ENCODE measurements at places on chromosomes 2 and 18. TPM values are rescaled to one million over a fixed set of nuclear protein-coding genes. Genes with fewer than 3 reads are reported as not detected.
A peak's percentile ranks its signal among the peaks of the same experiment; 100 is the strongest.

The BCL2 gene
- total RNA-seq = 8.6 TPM

The FHOD3 gene
- 4.4 TPM for total RNA-seq

The WNT10A gene
- total RNA-seq = 0.77 TPM

The DAPL1 gene
- not detected for total RNA-seq

The SERPINB2 gene
- 1.3 TPM for total RNA-seq

The DLX2 gene
- not detected for total RNA-seq

DNA sequence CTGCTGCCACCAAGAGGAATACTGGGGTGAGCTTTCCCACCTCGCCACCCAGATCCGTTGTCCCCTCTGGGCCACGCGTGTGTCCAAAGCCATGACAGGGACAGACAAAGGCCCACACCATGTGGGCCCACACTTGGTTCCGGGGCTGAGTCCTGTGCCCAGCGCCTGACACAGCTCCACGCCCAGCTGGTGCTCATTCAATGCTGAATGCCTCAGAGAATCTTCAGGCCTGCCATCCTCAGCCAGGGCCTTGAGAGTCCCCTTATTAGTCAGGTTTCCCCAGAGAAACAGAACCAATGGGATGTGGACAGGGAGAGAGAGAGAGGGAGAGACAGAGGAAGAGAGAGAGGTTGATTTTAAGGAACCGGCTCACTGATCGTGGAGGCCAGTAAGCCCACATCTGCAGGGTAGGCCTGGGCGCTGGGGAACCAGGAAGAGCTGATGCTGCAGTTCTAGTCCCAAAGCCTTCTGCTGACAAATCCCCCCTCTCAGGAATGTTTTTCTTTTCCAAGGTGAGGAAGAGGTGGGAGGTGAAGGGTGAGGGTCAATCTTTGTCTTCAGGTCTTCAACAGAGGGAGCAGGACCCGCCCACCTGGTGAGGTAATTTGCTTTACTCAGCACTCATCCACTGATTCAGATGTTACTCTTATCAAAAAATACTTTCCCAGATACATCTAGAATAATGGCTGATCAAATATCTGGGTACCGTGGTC lies 10.2 kb upstream of the SPATA3 start:
- peaks cover 10% of the 10 kb centered on the region for H3K27me3 ChIP-seq
- no peak overlapping the region for H3K4me3 ChIP-seq
- no peaks in the 10 kb centered on the region for H3K36me3 ChIP-seq
- H3K27ac ChIP-seq = no peak overlapping the region
- H3K4me1 ChIP-seq = no peaks in the 10 kb centered on the region

DNA sequence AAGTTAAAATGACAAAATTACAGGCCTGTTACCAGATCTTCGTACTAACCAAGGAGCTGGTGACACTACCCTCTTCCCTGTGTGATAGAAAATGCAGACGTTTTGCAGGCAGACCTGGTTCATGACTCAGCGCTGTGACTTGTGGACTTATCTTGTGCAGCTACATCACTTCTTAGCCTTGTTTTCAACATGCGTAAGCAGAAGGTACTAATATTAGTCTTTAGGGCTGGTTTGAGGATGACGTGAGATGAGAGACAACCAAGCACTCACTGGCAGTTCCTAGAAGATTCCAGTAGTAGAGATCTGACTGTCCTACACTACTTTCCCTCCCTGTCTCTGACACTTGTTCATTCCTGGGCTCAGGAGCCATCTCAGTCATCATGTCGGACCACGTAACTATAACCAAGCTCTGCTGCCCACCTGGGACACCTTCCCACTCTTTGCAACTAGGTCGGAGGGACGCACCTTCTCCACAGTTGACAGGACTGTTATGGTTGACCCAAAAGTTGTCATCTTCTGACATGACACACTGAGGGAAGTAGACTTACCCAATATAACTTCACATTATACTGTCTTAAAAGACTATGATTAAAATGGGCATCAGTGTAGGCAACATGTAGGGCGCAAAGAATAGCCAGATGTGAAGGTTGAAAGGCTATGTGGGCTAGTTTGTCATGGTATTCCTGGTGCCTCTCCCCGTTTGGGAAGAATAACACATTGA lies 64.8 kb downstream of the TNFRSF11A start:
- no peak overlapping the region for H3K4me3 ChIP-seq
- H3K27me3 ChIP-seq = no peaks in the 10 kb centered on the region
- H3K36me3 ChIP-seq = no peaks in the 10 kb centered on the region
- H3K27ac ChIP-seq = no peak overlapping the region

- H3K36me3 ChIP-seq = no peaks in the 10 kb centered on the region
- no peaks in the 10 kb centered on the region for H3K4me1 ChIP-seq
- no peak overlapping the region for H3K27ac ChIP-seq
- no peaks in the 10 kb centered on the region for H3K27me3 ChIP-seq
Observed at GRCh38 chr2:204795156-204795555, 249.9 kb downstream of the PARD3B start.

GRCh38 chr2:162155093-162155492 lies 3.0 kb upstream of the GCG start:
- H3K27ac ChIP-seq = no peak overlapping the region
- H3K4me3 ChIP-seq = no peak overlapping the region
- H3K4me1 ChIP-seq = no peaks in the 10 kb centered on the region
- no peaks in the 10 kb centered on the region for H3K27me3 ChIP-seq
- H3K36me3 ChIP-seq = no peaks in the 10 kb centered on the region
- DNase-seq = no peak

DNA sequence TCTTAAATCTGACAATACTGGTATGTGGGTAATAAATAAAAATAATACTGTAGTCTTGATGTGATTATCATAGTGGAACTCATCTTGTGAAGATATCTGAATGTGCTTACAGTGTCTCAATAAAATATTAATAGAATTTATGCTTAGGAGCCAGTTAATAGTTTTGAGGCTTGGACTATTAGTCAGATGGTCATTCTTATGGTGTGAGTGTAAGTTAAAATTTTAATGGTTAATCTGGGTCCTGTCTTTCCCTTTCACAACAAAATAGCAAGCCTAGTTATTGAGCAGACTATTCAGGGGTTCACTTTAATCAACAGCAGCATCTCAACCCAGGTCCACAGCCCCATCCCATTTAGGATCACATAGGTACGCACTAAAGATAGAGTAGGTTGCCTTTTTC lies 138.9 kb downstream of the HAUS1 start:
- H3K27ac ChIP-seq = no peak overlapping the region
- DNase-seq = no peak
- H3K4me1 ChIP-seq = no peaks in the 10 kb centered on the region

GRCh38 chr2:122481717-122482116 lies 726.3 kb downstream of the TSN start:
- no peaks in the 10 kb centered on the region for H3K36me3 ChIP-seq
- peak; percentile 10 for DNase-seq
- no peaks in the 10 kb centered on the region for H3K27me3 ChIP-seq
- H3K4me1 ChIP-seq = no peaks in the 10 kb centered on the region
- no peak overlapping the region for H3K4me3 ChIP-seq
- no peak overlapping the region for H3K27ac ChIP-seq

DNA sequence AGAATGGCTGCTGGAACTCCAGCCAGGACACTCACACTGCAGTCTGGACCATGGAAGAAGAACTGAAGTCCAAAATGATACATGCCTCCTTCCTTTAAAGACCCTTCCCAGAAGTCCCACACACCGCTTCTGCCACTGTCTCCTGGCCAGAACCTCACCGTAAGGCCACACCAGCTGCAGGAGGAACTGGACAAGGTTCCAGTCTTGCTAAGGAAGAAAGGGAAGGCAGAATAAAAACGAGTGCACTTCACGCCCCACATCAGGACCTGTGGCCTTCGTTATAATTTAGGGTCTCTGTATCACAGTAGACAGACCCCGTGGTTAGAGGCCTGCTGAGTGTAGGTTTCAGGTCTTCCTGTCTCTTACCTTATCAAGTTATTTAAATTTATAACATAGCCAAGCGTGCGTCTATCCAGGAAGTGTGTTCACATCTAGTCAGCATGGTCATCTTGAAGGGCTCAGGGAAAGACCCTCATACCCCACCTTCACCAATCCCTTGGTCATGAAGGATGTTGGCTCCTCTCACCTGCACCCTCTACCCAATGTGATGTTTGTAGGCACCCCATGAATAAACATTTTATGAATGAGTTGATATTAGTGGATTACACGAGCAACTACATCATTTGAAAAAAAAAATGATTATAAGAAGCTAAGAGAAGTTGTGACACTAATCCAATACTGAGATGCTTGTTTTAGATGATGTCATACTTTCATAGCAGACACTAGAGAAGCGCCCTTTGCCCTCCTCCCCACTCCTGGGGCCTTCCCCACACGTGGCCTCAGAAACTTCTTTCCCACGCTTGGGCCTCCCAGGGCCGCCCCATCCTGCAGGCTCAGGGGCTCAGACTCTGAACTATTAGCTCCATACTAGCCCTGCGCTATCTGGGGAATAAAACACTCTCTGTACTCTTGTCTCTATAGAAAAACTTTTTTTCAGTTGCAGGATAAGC lies 157.6 kb downstream of the FAM210A start:
- H3K4me1 ChIP-seq = peaks cover 10% of the 10 kb centered on the region
- H3K27me3 ChIP-seq = no peaks in the 10 kb centered on the region
- no peak for DNase-seq

DNA sequence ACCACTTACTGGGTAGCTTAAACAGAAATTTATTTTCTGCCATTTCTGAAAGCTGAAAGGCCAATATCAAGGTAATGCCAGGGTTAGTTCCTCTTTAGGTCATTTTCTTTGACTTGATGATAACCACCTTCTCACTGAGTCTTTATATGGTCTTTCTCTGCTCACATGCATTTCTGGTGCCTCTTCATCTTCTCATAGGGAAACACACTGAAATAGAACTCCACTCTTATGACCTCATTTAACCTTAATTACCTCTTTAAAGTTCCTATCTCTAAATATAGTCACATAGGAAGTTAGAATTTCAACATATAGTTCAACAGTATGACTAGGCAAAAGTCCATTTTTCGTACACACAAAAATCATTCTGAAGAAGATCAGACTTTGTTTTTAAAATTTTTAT lies 616.8 kb upstream of the VRK2 start:
- no peak overlapping the region for H3K27ac ChIP-seq
- DNase-seq = no peak
- H3K4me3 ChIP-seq = no peak overlapping the region
- H3K36me3 ChIP-seq = no peaks in the 10 kb centered on the region
- H3K27me3 ChIP-seq = no peaks in the 10 kb centered on the region
- no peaks in the 10 kb centered on the region for H3K4me1 ChIP-seq

GRCh38 chr18:23970161-23971096 lies 44.1 kb upstream of the TTC39C start:
- H3K4me3 ChIP-seq = no peak overlapping the region
- H3K36me3 ChIP-seq = no peaks in the 10 kb centered on the region
- no peak for DNase-seq
- H3K27me3 ChIP-seq = no peaks in the 10 kb centered on the region
- H3K4me1 ChIP-seq = no peaks in the 10 kb centered on the region
- H3K27ac ChIP-seq = no peak overlapping the region

- H3K4me1 ChIP-seq = no peaks in the 10 kb centered on the region
- no peak for DNase-seq
- no peaks in the 10 kb centered on the region for H3K27me3 ChIP-seq
Observed at GRCh38 chr2:113937501-113937900, 47.6 kb downstream of the ACTR3 start.

GRCh38 chr2:236887953-236888793 lies 197.5 kb upstream of the COPS8 start:
- peak overlapping the region; percentile 28 for H3K27ac ChIP-seq
- no peak overlapping the region for H3K4me3 ChIP-seq
- peaks cover 3% of the 10 kb centered on the region for H3K4me1 ChIP-seq
- H3K36me3 ChIP-seq = no peaks in the 10 kb centered on the region
- no peaks in the 10 kb centered on the region for H3K27me3 ChIP-seq

GRCh38 chr2:75491129-75491753 lies 69.5 kb downstream of the EVA1A start:
- no peak overlapping the region for H3K27ac ChIP-seq
- peaks cover 4% of the 10 kb centered on the region for H3K36me3 ChIP-seq
- no peaks in the 10 kb centered on the region for H3K27me3 ChIP-seq
- DNase-seq = no peak
- H3K4me1 ChIP-seq = no peaks in the 10 kb centered on the region

DNA sequence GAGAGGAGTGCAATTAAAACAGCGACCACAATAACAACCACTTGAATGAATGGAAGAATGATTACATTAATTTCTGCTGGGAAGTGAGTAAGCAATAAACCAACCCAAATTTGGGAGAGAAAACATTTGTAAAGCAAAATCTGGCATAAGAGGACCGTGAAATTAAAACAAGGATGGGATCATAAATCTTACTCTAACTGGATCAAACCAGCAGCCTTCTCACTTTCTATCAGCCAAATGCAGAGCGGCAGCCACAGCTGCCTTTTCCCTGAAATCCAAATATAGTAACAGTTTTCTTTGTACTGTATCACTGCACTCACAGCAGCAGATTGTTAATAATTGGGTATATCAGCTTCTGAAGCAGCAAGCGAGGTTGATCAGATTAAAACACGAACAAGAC lies 245.2 kb upstream of the REG3G start:
- H3K27ac ChIP-seq = no peak overlapping the region
- H3K4me3 ChIP-seq = no peak overlapping the region
- H3K4me1 ChIP-seq = no peaks in the 10 kb centered on the region
- no peak for DNase-seq
- no peaks in the 10 kb centered on the region for H3K27me3 ChIP-seq

- no peaks in the 10 kb centered on the region for H3K27me3 ChIP-seq
- peak overlapping the region; percentile 74 for H3K27ac ChIP-seq
- peaks cover 13% of the 10 kb centered on the region for H3K36me3 ChIP-seq
- H3K4me3 ChIP-seq = peak overlapping the region; percentile 27
Observed at GRCh38 chr2:127527001-127527804, 914 bp upstream of the IWS1 start.

DNA sequence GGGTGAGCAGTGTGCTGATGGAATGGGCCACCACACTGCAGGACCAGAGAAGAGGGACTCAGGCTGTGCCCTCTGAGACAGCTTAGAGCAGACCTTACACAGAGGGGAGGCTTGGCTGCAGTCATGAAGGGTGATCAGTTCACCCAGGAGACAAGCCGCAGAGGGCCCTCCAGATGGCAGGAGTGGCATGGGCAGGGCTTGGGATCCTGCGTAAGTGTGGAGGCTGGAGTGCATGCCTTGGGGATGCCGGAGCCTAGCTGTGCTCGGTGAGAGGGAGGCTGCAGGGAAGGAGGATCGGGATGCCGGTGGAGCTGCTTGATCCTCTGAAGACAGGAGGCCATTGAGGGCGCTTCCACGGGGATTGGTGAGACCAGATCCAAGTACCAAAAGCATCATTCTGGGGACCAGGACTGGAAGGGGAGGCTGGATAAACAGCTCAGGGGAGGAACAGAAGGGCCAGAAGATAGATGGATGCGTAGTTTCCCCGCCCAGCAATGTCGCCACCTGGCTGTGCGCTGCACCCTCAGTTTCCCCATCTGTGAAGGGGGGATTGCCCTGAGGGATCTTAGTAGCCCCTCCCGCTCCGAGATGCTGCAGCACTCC lies 163.4 kb downstream of the INHBB start:
- no peaks in the 10 kb centered on the region for H3K4me1 ChIP-seq
- H3K4me3 ChIP-seq = no peak overlapping the region
- H3K27ac ChIP-seq = no peak overlapping the region
- H3K27me3 ChIP-seq = peaks cover 7% of the 10 kb centered on the region
- no peaks in the 10 kb centered on the region for H3K36me3 ChIP-seq

- H3K4me1 ChIP-seq = peaks cover 13% of the 10 kb centered on the region
- H3K4me3 ChIP-seq = no peak overlapping the region
- DNase-seq = peak; percentile 17
- H3K27ac ChIP-seq = no peak overlapping the region
Observed at GRCh38 chr2:16069663-16069932, 129.2 kb downstream of the MYCN start.

Data from lung (tissue), 17 donors.